Psoas muscle (tissue), 8 donors: ENCODE measurements at places on chromosomes 6 and 20. TPM values are rescaled to one million over a fixed set of nuclear protein-coding genes. Genes with fewer than 3 reads are reported as not detected.

Gene CBFA2T2
- 7.7 TPM for total RNA-seq

Gene ENPP5
- 7.1 TPM for total RNA-seq

Gene ERVFRD-1
- total RNA-seq = 0.06 TPM

Gene SPATA25
- total RNA-seq = 1.3 TPM

Gene WFDC12
- not detected for total RNA-seq

Gene RHAG
- not detected for total RNA-seq

Gene SRMS
- not detected for total RNA-seq

Gene EEF1E1
- total RNA-seq = 12.8 TPM

Gene RIPPLY2
- total RNA-seq = not detected

Gene AGER
- total RNA-seq = 1.5 TPM

Gene KCNQ5
- total RNA-seq = 56.8 TPM

Gene CST2
- total RNA-seq = not detected

Gene TCF19
- 1.8 TPM for total RNA-seq

Gene DACT2
- 0.17 TPM for total RNA-seq

Gene TMEM244
- not detected for total RNA-seq

Gene SMIM13
- 10.0 TPM for total RNA-seq
